ENCODE measurements at places on chromosomes 6 and 20.

DNA sequence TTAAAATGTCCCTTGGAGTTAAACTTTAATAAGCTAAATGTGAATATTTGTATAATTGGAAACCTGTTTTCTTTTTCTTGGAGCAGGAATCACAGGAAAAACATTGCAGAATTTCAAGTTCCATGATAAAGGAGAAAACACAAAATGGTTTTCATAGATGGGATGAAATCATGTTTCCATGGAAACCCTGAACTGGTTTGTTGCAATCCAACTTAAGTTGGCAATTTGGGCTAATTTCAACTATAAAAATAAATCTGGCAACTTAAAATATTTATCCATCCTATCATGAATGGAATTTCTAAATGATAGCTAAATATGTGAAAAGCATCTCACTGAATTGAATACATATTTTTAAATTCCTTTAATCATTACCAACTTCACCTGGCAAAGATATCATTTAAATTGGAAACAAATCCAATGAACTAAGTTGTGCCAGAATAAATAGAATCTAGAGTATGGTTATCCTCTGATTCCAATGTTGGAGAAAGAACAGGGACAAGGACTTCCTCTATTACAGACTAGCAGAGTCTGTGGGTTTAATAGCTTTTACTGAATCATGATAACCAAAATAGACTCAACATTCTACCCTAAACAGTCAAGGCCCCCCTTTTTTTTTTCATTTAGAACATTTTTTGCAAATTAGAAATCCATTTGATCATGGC, 33.2 kb downstream of the COL21A1 start:
- no peak for DNase-seq

DNA sequence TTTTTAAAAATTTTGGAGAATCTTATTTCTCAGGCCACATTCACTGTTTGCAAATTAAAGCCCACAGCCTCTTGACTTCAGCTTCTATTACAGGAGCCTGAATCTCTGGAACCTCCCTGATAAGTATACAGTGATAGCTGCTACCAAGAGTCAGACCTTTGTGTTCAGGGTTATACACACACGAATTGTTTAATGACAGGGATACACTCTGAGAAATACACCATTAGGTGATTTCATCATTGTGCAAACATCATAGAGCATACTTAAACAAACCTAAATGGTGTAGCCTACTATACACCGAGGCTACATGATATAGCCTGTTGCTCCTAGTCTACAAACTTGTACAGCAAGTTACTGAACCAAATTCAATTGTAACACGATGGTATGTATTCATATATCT, 473.9 kb downstream of the PKHD1 start:
- no peak for DNase-seq

GRCh38 chr6:53042112-53042511, 23.1 kb upstream of the FBXO9 start:
- no peak for DNase-seq

DNA sequence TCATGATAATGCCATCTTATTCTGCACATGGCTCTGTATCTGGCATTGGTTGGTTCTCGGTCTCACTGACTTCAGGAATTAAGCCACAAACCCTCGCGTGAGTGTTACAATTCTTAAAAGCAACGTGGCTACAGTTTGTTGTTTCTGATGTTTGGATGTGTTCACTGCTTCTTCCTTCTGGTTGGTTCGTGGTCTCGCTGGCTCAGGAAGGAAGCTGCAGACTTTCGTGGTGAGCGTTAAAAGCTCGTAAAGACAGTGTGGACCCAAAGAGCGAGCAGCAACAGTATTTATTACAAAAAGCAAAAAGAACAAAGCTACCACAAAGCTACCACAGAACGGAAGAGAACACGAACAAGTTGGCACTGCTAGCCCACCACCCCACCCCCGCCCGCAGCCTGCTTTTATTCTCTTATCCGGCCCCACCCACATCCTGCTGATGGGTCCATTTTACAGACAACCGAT, 51.1 kb downstream of the MYLIP start:
- peak; percentile 69 for DNase-seq

GRCh38 chr20:63682384-63683139, 13.9 kb upstream of the TNFRSF6B start:
- no peak for DNase-seq

GRCh38 chr6:115276881-115277565, 783.7 kb downstream of the FRK start:
- DNase-seq, result no peak

- peak; percentile 93 for DNase-seq
Measured at GRCh38 chr20:1803061-1803931, 91.9 kb upstream of the SIRPA start.

DNA sequence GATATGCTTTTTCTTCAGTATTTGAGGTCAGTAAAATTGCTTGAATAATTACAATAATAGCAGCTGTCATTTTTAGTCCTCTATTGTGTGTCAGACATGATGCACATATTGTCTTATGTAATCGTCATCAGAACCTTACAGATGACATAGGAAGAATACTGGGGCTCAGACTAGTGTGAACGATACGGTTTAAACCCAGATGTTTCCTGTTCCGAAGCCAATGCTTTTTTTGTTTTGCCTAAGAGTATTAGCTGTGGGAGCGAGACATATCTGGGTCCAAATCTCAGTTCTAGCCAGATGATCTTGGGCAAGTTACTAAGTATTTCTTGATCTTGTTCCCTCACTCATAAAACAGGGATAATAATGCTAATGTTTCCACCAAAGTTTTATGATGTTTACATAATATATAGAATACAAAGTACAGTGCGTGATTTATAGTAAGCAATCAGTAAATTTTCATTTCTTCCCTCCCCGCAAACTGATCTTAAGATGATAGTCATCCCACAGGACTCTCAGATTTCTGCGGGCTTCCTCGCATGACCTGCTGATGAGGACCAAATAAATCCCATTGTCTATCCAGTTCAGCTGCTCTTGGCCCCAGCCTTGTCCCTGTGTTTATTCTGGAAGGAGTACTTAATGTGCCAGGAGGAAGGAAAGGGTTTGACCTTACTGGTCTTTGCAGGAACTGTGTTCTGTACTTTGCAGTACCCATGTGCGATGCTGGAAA, 98.2 kb downstream of the CAP2 start:
- peak; percentile 11 for DNase-seq

- DNase-seq, result peak; percentile 70
Measured at GRCh38 chr6:11094411-11094851, 797 bp downstream of the SMIM13 start.

DNA sequence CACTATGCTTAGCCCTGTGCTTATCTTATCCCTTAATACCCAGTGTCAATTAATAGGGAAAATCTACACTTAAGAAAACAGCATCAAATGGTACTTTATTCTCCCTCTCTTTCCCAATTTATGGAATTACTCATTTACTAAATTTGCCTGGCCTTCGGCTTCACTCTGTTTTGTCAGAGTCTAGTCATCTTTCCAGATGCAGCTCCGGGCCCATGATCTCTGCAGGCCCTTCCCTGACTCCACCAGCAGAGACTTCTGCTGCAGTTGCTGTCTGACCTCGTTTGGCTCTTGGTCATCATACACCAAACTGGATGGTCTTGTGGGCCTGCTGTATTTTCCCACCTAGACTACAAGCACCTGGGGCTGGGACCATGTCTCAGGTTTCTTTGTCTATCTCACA, 27.4 kb downstream of the MRS2 start:
- DNase-seq, result no peak

GRCh38 chr6:148521586-148521985, 178.9 kb downstream of the SASH1 start:
- DNase-seq, result no peak

GRCh38 chr6:45822246-45822812, 193.3 kb downstream of the CLIC5 start:
- peak; percentile 76 for DNase-seq

DNA sequence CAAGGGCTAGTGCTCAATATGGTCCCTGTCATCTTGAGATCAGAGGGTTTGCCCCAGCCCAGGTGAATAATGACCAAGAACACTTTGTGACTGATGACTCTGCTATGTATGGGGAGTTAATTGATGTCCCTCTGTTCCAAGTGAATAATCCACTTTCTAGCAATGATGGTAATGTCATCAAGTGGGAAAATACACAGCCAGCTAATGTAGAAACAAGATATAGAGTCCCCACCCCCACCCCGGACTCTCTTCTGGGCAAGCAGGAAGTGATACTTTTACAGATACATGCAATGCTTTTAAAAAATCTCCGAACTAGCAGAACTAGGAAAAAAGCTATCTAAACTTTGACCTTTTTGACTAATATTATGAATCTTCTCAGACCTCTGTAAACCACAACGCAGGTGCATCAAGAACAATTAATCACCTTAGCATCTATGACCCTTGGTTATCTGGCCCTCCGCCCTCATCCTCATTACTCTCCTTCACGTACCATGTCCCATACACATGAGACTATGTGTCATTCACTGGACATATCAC, 30.5 kb downstream of the CNR1 start:
- DNase-seq, result no peak

DNA sequence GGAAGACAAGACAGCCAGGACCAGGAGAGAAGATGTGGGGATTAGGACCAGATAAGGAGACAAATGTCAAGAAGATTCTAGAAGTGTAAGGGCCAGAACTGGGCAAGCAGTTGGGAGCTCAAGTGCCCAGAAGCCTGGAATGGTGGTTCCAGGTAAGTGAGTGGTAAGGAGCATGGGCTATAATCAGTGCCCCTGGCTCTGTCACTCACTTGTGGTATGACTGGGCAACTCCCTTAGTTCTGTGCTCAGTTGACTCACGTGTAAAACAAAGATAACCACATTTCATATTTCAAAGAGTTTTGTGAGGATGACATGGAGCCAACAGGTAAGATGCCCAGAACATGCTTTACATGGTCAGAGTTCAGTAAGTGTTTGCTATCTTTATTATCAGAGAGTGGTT, 11.2 kb downstream of the CCDC167 start:
- DNase-seq, result no peak

GRCh38 chr6:129546702-129547101, 163.3 kb downstream of the ARHGAP18 start:
- no peak for DNase-seq

GRCh38 chr6:150185732-150186117, 42.9 kb downstream of the PPP1R14C start:
- DNase-seq, result no peak

DNA sequence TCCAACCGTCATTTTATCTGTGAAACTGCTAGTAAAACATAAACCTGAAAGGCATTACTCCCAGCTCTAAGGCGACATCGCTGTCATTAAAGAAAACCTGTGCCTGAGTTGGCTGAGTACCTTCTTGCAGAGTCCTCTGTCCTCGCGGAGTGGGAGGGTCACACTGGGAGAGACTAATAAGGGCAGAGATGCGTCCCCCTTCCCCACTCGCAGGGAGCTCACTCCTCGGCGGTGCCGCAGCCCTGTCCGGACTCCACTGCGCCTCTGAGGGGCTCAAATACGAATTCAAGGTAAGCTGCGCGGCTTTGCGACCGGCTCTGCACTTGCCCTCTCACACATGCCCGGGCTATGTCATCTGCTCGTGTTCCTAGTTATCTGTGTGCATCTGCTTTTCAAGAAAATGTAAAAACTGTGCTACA, at the start of gene COL19A1:
TSS of gene COL19A1 (plus strand) at position 206 of the 419 bp plus-strand sequence. CDS start 13,012 bp downstream, outside the sequence.
- peak; percentile 23 for DNase-seq

- no peak for DNase-seq
Measured at GRCh38 chr6:93417421-93418013, 1.8 kb downstream of the EPHA7 start.

DNA sequence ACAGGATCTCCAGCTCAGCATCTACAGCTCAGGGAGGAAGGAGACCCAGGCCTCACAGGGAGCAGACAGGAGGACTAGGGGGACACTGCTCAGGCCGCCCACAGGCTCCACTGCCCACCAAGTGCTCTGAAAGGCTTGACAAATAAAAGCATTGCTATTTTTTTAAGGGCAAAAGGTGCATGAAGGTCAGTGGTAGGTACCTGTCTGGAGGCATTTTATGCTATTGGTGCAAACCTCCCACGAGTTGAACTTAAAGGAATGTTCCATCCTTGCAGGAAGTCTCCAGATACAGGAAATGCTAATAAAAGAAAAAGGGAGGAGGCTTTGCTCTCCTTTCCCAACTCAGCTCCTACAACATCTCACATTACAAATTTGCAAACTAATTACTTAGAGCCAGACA, 228.1 kb downstream of the FOXC1 start:
- no peak for DNase-seq

GRCh38 chr20:62066339-62066982, 780 bp upstream of the TAF4 start:
- peak; percentile 68 for DNase-seq

DNA sequence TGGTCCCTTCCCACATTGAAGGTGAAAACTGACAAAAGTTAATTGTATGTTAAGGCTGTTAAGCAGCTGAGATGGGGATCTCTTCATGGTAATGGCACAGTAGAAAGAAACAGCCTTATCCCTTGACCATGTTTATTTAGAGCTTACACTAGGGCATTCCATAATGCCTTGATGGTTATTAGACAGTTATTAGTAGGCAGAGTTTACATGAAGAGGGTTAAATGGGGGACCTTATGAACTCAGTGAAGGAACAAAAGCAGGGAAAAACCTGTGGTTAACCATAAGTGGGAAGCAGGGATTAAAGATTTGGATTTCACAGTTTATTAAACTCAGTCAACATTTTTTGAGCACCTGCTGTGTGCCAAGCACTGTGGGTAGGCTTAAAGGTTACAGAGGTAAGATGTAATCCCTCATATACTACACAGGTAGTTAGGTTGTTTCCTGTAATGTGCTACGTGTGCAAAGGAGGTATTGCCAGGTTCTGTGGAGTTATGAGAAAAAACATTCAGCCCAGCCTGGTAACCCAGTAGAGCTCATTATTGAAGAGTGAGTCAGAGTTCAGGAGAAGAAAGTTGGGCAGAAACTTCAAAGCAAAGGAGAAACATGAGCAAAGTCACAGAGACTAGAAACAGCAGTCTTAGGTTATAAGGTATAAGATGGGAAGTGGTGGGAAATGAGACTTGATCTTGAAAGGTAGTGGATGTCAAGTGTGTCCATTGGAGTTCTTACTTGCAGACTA, 32.3 kb upstream of the GNRH2 start:
- DNase-seq, result no peak

GRCh38 chr6:10406556-10406955, 8.3 kb downstream of the TFAP2A start:
- no peak for DNase-seq

DNA sequence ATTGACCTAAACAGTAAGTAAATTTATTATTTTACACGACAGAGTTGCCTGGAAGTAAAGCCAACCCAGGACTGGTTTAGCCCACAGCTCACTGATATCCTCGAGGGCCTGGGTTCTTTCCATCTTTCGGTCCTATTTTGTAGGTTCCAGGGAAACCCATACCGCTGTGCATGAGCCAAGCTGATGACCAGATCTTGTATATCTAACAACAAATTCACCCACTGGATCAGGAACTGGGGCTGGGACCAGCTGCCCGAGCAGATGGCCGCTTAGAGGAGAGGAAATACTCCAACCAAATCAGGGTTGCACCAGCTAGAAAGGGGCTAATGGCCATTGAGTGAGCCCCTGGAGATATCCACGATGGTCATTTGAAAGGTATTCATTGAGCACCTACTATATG, 139.2 kb downstream of the BACH2 start:
- DNase-seq, result no peak

DNA sequence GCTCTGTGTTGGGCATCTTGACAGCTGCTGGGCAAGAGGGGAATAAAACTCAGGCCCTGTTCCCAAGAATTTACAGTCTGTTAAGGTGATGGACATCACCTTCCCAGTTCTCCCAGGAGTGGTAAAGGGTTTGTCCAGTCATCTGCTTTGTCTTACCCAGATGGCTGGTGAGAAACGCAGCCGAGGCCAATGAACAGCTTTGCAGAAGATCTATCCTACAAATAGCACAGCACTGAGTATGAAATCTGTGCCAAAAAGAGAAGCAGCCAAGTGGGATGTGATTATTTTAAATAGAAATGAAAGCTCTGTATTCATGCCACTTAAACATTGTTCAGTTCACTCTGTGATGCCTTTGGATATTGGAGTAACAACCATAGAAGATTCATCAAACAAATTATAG, 132.7 kb upstream of the SLC22A16 start:
- no peak for DNase-seq

- no peak for DNase-seq
Measured at GRCh38 chr6:105898286-105898685, 187.8 kb upstream of the PRDM1 start.

Data from hematopoietic multipotent progenitor cell treated with erythropoietin and hydrocortisone succinate and interleukin-3 and kit ligand, for 4 days (in vitro differentiated cells).